Stomach (tissue), 19 donors: ENCODE measurements at places on chromosomes 2 and 18. TPM values are rescaled to one million over a fixed set of nuclear protein-coding genes. Genes with fewer than 3 reads are reported as not detected.

MLPH gene
- 61.3 TPM for polyA plus RNA-seq

SNTG2 gene
- polyA plus RNA-seq: 0.90 TPM

RTTN gene
- polyA plus RNA-seq: 2.4 TPM

CAPN14 gene
- polyA plus RNA-seq: 66.0 TPM

GRCh38 chr18:22711192-22711685 is 221.9 kb upstream of the RBBP8 start:
- peak; percentile 35 for DNase-seq

- DNase-seq: peak; percentile 31
These were observed 758 bp downstream of the RIF1 start for GRCh38 chr2:151410485-151410834.

- DNase-seq: peak; percentile 51
These were observed 303.5 kb downstream of the HRH4 start for GRCh38 chr18:24763765-24764513.

DNA sequence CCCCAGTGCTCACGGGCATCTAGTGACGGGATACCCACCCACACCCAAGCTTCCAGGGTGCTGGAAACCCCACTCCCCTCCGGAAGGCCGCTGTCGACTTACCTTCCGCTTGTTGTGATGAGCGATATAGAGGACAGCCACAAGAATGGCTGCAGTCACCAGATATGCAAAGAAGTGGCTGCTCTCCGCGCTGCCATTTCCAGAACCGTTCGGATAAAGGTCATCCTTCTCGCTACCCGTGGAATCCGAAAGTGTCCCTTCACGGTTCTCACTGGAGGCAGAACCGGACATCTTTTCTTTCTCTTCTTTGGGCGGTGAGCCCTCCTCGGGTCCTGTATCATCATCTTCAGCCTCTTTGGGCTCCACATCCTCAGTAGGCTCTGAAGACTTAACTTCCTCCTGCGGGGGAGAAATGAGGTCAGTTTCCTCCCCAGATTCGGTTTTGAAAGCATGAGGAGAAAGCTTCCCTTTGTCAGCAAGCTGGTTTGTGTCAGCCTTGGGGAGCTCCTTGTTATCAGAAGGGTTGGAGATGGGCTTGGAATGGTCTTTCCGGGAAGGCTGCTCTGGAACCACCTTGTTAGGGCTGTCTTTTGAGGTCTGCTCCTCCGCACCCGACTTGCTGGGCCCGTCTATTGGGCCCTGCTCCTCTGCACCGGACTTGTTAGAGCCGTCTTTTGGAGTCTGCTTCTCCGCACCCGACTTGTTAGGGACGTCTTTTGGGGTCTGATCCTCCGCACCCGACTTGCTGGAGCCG is 1.2 kb downstream of the TGOLN2 start:
- peak; percentile 58 for DNase-seq

DNA sequence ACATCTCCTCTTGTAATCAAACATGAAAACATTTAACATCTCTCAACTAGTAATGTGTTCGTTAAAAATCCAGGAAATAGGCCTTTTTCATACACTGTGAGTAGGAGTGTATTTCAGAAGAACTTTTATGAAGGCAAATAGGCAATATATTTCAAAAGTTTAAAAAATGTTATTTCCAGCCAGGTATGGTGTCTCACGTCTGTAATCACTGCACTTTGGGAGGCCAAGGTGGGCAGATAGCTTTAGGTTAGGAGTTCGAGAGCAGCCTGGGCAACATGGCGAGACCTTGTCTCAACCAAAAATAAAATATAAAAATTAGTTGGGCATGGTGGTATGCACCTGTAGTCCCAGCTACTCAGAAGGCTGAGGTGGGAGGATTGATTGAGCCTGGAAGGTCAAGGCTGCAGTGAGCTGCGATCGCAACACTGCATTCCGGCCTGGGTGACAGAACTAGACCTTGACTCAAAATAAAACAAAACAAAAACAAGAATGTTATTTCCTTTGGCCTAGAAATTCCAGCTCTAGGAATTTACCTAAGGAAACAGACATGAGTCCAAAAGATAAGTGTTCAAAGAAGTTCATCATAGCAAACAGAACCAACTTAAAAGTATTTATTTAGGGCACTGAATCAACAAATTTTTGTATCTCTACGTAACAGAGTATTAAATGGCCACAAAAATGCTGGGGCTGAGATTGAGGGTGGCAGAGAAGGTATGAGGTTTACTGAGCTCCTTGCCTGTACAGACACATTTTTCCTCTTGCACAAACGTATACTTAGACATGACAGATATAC is 14.9 kb downstream of the RBKS start:
- DNase-seq: no peak

GRCh38 chr18:34649080-34649479 is 61.0 kb upstream of the DTNA start:
- DNase-seq: no peak

DNA sequence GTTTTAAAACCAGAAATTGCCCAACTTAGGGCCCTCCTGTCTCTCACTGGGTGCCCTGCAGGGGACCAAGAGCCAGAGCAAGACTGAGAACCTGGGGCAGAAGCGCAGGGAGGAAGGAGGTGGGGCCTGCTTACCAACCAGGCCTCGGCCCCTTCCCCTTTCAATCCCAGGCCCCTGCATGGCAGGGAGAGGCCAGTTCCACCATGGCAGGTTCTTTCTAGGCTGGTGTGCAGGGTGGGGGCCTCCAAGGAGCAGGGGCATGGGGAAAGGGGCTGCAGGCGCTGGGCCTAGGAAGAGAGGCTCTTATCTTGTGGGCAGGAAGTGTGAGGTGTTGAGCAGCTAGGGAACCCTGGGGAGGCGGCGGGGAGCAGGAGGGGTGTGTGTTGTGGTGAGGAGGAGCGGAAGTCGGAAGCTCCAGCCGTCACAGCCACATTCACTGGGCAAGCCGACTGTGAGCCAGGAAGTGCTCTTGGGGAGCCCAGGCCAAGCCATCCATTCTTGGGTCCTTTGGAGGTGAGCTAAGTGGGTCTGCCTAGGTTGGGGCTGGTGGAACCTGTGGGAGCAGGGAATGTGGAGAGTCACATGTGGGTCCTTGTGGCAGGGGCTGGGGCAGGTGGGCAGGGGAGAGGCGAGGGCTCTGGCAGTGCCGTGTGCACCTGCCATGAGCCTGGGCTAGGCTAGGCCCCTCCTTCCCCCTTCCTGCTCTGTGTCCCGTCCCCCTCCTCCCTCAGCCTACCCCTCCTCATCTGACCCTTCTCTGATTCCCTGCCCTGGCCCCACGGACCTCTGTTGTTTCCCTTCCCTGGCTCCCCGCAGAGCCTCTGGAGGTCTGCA is at the start of gene PSD4:
Gene PSD4, plus strand, starts transcription at position 430 of the 834 bp plus-strand sequence. CDS start 8,486 bp downstream, outside the sequence.
- peak; percentile 89 for DNase-seq

GRCh38 chr18:74836296-74837139 is 238.8 kb downstream of the ZNF407 start:
- peak; percentile 74 for DNase-seq

- no peak for DNase-seq
These were observed 89.3 kb downstream of the AGAP1 start for GRCh38 chr2:235583144-235583543.

DNA sequence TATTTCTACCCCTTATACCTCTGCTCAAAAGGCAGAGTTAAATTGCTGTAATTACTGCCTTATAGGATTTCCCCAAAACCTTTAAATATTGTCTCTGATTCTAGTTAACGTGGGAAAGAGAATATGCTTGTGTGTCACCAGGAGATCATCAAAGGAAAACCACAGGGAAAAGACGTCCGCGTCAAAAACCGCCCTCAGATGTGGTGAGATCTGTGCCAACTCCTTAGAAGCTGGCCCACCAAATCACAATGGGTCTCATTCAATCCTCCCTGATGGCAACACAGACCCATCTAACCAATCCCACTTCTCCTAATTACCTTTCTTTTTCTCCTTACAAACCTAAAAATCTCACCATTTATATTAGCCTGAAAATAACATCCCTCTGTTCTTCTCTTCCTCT is 25.4 kb downstream of the VPS54 start:
- DNase-seq: no peak

GRCh38 chr18:74387383-74387782 is 69.7 kb downstream of the DIPK1C start:
- DNase-seq: no peak

- peak; percentile 53 for DNase-seq
These were observed 142.3 kb upstream of the BOD1L2 start for GRCh38 chr18:57004366-57005121.

DNA sequence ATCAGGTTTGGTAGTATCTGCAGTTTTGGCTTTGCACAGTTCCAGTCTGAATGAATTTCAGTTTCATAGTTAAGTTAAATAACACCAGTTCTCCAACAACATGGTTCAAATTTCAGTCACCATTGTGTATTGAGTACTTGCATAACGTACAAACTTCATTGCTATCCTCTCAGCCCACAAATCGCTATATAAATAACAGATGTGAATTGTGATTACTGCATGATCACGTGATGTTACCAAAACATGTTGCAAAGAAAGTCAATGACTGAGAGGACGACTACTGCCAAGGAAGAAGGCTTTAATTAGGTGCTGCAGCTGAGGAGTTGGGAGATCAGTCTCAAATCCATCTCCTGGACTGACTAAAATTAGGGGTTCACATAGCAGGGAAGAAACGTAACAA is 48.2 kb downstream of the COL4A4 start:
- DNase-seq: no peak

- no peak for DNase-seq
These were observed 76.1 kb upstream of the AQP4 start for GRCh38 chr18:26941584-26941983.

DNA sequence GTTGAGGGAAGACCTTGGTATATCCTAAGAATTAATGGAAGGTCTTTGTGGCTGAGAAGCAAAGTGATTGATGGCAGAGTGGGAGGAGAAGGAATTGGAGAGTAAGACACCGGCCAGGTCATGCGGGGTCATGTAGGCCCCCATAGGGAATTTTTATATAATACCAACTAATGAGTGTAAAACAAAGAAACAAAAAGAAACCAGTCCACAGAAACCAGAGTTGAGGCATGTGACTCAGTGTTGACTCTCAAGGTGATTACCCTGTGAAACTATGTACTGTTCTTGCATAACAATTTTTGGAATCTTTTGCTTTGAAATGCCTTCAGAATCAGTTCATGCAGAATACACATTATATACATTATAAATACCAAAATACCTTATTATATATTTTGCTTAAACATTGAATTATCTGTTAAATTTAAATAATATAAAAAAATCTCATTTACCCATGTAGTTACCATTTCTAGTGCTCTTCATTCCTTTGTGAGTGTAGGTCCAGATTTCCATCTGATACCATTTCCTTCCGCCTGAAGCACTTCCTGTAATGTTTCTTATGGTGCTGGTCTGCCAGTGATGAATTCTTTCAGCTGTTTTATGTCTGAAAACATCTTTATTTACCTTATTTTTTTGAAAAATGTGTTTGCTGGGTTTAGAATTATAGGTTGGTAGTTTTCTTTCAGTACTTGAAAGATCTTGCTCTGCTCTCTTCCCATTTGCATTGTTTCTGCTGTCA is 8.6 kb downstream of the CLIP4 start:
- DNase-seq: no peak
